ENCODE measurements at places on chromosomes 4 and X. TPM values are rescaled to one million over a fixed set of nuclear protein-coding genes. Genes with fewer than 3 reads are reported as not detected.

GRCh38 chrX:42385730-42386129 lies 392.2 kb downstream of the PPP1R2C start:
- no peak for DNase-seq

DNA sequence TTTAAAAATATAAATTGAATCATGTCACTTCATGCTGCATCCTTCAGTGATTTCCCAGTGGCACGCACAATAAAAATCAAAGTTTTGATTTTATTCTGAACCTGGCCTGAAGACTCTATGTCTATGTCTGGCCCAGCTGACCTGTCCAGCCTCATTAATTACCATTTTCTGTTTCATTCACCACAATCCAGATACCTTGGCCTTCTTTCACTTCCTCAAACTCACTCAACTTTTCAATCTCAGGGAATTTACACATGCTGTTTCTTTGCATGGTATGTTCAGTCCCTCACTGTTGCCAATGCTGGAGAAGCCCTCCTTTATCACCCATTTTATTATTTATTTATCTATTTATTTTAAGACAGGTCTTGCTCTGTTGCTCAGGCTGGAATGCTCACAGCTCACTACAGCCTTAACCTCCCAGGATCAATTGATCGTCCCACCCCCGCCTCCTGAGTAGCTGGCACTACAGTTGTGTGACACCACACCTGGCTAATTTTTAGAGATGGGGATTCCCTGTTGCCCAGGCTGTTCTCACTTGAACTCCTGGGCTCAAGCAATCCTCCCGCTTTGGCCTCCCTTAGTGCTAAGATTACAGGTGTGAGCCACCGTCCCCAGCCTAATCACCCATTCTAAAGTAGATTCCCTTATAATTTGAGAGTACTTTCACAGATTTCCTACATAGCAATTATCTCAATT lies 43.1 kb downstream of the ZGRF1 start:
- no peak for DNase-seq

DNA sequence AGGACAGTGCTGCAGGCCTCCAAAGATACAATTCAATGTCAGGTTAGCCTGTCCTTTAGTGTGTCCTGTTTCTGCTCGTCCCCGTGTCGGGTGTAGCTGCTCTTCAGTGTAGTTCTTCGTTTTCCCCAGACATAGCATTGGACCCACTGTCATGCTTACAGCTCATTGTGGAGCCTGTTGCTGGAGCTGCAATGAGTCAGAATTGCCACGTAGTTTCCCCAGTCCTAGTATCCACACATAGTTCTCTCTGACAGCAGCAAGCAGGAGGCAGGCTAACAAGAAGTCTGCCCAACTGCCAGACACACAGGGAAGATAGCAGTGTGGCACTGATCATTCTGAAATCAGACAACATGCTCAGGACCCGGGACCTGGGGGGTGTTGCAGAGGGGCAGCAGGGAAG lies 49.2 kb downstream of the MOSPD2 start:
- DNase-seq, result no peak

The SSX2B gene
- not detected for polyA plus RNA-seq

All from muscle of arm (tissue), 14 donors.